Hepatic stellate cell (primary cell): ENCODE measurements at places on chromosomes 4 and X.

DNA sequence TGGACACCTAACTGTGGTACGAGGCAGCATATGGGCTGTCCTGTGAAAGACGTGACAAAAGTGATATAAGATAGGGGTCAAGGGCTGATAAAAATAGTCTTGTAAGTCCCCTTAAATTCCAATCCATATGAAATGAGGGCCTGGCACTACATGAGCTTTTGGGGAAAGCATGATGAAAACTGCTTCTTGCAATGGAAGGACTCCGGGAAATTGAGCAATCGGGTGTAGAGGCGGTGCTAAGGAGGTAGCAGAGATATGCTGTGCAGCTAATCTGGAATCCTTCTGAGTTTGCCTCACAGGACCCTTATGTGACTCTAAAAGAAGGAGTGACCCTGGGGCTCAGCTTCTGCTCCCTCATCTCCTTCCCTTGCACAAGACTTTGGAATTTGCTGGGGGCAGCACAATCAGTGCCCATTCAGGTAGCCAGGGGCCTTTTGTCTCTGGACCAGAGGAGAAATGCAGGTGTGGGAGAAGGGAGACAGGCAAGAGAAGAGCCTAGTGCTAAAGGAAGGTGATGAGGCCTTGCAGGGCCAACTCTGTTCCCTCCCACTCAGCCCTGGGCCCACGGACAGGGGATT is 12.8 kb downstream of the CLDN2 start:
- DNase-seq, result no peak

- DNase-seq, result no peak
Observed at GRCh38 chr4:77802402-77802801, 16.8 kb downstream of the CNOT6L start.

GRCh38 chr4:74134500-74134852 is 23.4 kb upstream of the MTHFD2L start:
- DNase-seq, result no peak

DNA sequence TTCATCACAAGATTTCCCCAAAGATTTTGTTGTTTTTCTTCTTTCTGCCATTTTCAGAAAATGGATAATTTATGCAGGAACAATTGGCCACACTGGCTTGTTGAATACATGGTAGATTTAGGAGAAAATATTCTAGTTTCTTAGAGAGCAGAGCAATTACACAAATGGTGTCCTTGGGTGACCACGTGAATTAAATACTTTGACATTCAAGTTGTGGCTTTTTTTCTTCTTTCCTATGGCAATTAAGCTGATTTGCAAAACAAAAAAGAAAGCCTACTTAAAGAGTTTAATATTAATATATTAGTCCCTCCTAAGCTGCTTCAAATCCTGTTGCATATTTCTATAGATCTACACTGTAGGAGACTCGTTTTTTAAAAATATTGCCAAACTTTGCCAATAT is 133.0 kb upstream of the HTR2C start:
- no peak for DNase-seq

- DNase-seq, result no peak
Observed at GRCh38 chr4:173545440-173545839, 15.4 kb upstream of the HAND2 start.

- DNase-seq, result no peak
Observed at GRCh38 chr4:169160825-169161224, 109.9 kb downstream of the SH3RF1 start.

DNA sequence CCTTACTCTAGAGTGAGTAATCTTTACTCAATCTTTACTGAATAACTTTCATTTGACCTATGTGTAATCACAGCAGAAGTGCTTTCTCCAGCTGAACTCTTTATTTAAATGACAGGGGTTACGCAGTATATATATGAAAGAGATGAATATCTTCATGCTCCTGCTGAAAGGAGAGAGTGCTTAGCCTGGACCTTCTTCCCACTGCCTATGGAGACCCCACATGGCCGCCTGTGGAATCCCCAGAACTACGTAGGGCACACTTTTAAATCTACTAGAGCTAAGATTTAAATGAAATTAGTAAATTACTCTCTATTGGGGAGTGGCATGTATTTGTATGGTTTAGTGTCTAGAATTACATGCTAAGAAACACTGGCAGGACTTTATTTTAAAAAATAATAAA is 391.2 kb downstream of the ANKRD50 start:
- DNase-seq, result no peak

DNA sequence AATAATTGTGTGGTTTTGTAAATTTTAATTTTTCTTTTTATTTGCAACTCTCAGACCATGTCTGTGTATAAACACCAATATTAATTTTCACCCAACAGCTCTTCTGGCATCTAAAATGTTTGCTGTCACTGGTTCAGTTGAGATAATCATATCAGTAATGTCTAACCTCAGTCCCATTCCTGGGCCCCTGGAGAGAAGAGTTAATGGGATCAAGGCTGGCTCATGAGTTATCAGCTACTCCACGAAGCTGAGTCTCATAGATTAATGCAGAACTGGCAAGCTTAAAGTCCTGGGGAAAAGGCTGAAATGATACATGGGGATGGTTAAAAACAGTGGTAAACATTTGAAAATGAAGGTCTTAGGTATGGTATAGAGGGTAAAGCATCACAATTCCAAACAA is 28.4 kb upstream of the TSPAN5 start:
- no peak for DNase-seq

DNA sequence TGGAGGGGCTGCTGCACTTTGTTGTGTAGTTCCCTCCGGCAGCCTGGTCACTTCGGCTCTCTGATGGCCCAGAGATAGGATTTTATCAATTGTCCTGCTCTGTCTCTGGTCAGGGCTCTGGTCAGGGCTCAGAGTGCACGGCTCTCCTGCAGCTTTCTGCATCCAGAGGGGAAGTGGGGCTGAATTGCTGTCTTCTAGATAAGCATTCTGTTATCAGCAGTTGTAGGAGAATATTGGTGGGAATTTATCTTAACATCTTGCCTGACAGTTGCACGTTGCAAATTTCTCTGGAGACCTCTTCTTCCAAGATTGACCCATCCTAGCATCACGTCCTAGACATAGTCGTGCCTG is 62.8 kb downstream of the FAM193A start:
- no peak for DNase-seq

GRCh38 chr4:112170451-112170993 is 25.3 kb downstream of the FAM241A start:
- DNase-seq, result peak; percentile 66

GRCh38 chr4:70815370-70815769 is 24.3 kb downstream of the GRSF1 start:
- DNase-seq, result no peak

- DNase-seq, result no peak
Observed at GRCh38 chrX:8179656-8180055, 8.6 kb upstream of the VCX2 start.

DNA sequence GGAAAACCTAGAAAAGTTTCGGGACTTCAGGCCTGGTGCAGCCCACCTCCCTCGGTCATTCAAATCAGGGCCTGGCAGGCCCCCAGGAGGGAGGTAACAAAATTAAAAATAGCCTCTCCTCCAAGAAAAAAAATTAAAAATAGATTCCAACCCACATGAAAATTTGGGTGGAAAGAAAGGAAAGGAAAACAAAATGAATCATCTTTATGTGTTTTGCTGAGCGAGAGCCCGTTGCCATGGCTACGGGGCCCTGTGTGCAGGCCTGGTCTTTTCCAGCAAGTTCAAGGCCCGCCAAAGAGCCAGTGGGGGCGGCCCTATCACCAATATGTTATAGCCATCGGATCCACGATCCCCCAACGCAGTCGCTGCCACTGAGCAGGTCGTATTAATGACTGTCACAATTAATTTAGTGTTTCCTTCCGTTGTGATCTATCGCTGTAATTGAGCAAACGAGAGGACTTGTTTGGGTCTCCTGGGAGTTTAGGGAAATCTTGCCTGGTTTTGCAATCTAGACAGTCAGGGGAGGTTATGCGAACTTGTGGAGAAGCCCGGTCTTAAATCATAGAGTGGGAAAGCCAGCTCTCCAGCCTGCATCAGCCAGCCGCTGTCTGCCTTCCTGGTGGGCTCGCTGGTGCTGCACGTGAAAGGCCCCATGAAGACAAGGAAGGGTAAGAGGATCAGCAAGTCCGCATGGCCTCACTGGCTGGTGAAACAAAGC is 452.4 kb downstream of the BCOR start:
- peak; percentile 60 for DNase-seq

GRCh38 chr4:117957571-117957970 is 76.7 kb upstream of the NDST3 start:
- no peak for DNase-seq

DNA sequence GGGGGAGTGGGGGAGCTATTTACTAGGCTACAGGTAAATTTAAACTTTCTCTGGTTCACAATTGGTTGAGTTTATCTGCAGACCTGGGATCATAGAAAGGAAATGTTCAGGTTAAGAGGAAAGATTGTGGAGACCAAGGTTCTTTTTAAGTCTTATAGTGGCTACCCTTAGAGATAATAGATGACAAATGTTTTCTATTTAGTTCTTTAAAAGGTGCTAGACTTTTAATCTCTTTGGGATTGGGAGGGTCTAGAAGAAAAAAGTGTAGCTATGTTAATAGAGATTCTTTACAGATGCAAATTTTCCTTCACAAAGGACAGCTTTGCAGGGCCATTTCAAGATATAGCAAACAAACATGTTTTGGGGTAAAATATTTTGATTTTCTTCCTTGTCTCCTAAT is 76.0 kb downstream of the TEX13C start:
- no peak for DNase-seq

DNA sequence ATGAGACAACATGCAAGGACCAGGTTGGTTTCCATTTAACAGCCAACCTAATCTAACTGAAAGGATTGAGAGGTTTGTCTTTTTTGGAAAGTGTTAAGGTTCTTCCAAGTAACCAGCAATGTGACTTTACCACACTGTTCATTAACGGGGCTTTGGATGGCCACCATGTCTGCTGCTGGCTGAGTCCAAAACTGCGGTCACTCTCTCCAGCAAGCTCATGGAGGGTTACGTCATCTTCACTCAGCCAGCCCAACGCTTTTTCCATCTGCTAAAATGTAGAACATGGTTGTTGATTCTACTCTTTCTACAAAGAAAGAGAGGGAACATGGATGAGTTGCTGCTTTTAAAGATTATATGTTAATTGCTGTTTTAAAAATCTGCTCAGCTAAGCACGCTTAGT is 11.0 kb downstream of the PKD2 start:
- DNase-seq, result no peak

DNA sequence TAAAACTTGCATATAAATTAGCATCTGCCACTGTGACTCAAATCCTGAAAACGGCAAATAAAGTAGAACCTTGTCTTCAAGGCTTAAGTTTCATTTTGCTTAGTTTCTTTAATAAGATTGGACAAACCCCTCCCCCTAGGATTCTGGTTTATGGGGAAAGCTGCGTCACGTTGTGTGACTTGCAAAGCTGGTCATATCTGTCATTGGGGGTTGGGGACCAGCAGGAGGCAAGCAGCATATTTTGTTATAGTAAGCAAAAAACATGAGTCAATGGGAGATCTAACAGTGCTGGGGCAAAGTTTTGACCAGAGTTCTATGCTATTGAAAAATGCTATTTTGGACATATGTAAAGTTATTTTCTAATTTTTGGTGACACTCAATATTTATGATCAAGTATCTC is 407.3 kb downstream of the PCDH18 start:
- DNase-seq, result peak; percentile 17

- DNase-seq, result no peak
Observed at GRCh38 chr4:54620773-54621172, 37.0 kb upstream of the KIT start.

DNA sequence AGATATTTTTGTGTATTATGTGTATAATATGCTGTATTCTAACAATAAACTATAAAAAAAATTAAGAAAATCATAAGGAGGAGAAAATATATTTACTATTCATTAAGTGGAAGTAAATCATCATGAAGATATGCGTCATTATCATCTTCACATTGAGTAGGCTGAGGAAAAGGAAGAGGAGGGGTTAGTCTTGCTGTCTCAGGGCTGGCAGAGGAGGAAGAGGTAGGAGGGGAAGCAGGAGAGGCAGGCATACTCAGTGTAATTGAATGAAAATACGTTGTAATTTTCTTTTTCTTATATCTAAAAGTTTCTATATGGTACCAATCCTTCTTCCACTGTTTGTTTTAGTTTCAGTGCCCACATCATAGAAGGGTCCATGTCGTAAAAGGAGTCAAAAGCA is 9.8 kb upstream of the TMEM185A start:
- no peak for DNase-seq

GRCh38 chr4:47662975-47663374 is 174.9 kb downstream of the CORIN start:
- no peak for DNase-seq

- DNase-seq, result no peak
Observed at GRCh38 chr4:93502991-93503390, 325.6 kb upstream of the ATOH1 start.

GRCh38 chr4:40731792-40732245 is 17.9 kb upstream of the NSUN7 start:
- DNase-seq, result no peak

DNA sequence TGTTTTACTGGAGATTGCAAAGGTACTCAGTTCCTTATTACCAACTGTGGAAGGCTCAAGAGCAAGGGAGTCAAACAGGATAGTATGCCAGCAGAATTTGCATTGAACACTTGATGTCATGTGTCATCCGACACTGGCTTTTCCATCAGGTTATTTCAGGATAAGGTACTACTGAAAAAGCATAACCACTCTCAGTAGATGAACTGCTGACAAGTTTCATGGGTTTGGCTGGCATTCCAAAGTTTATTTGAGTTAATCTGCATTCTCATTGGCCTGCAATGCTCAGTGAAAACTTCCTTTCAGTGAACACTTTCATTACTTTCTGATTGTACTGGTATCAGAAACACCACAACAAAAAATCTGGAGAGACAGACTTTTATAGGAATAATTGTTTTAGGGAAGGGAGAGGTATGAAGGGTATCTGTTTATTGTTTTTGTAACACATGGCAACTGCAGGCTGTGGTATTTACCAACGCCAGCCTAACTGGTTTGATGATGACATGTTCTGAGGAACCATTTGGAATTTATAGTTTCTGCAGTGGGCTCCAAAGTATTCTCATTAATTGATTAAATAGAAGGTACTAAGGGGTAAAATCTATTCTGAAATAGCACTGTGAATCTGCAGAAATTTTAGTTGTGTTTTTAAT is 345.7 kb upstream of the NR3C2 start:
- DNase-seq, result no peak

- DNase-seq, result no peak
Observed at GRCh38 chr4:35423104-35423503, 821.2 kb downstream of the ARAP2 start.
